ENCODE measurements at places on chromosomes 1 and 21. TPM values are rescaled to one million over a fixed set of nuclear protein-coding genes. Genes with fewer than 3 reads are reported as not detected.

DNA sequence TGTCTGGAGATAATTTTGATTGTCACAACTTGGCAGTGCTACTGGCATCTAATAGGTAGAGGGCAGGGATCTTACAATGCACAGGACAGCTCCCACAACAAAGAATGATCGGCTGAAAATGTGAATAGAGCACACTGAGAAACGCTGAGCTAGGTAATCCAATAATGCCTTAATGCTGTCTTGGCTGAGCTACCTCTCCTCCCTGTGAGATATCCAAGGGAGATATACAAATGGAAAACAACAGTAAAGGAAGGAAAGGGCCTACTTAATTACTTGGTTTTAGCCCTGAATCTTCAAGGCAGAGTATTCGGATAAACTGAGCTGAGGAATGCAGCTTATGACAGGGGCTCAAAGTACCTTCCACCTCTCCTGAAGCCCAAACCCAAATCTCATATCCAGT, 2.9 kb downstream of the DNASE2B start:
- no peak overlapping the region for H3K4me3 ChIP-seq
- no peaks in the 10 kb centered on the region for H3K4me1 ChIP-seq
- H3K27ac ChIP-seq: no peak overlapping the region
- H3K36me3 ChIP-seq: no peaks in the 10 kb centered on the region
- no peak for DNase-seq

- no peaks in the 10 kb centered on the region for H3K36me3 ChIP-seq
- peaks cover 6% of the 10 kb centered on the region for H3K4me1 ChIP-seq
- H3K4me3 ChIP-seq: no peak overlapping the region
- no peak overlapping the region for H3K27ac ChIP-seq
- no peak for DNase-seq
Measured at GRCh38 chr1:201307231-201307630, 23.9 kb downstream of the PKP1 start.

DNA sequence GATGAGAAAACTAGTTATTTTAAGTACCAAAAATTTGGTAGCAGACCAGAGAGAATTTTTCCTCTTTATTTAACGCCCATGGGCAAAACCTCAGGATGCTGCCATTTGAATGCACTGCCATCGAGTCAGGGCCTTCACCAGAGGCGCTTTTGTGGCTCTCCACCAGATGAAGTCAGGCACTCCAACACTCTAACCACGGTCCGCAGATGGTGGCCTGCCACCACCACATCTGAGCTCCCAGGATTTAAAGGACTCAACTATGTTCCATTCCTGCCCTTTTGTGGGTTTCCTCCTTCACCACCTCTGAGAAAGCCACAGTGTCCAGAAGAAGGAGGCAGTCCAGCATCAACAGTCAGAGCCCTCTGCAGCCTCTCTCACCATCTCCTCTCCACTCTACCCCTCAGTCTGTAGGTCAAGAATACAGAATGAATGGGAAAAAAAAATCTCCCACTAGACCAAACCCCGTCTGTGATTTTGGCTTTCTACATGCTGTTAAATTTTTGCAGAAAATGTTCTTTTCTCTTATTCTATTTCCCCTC, 647.4 kb downstream of the USP25 start:
- no peaks in the 10 kb centered on the region for H3K27me3 ChIP-seq
- no peaks in the 10 kb centered on the region for H3K36me3 ChIP-seq
- no peak overlapping the region for H3K27ac ChIP-seq
- DNase-seq: no peak

GRCh38 chr1:40478276-40478675, 1.2 kb downstream of the ZFP69 start:
- H3K27ac ChIP-seq: no peak overlapping the region
- no peak overlapping the region for H3K4me3 ChIP-seq
- no peaks in the 10 kb centered on the region for H3K27me3 ChIP-seq

The OLFML2B gene
- polyA plus RNA-seq: 0.54 TPM

The OLIG1 gene
- not detected for polyA plus RNA-seq

- H3K36me3 ChIP-seq: no peaks in the 10 kb centered on the region
- H3K4me3 ChIP-seq: no peak overlapping the region
- H3K27ac ChIP-seq: no peak overlapping the region
- no peak for DNase-seq
- H3K27me3 ChIP-seq: no peaks in the 10 kb centered on the region
Measured at GRCh38 chr1:6384962-6385361, 8.6 kb downstream of the ACOT7 start.

DNA sequence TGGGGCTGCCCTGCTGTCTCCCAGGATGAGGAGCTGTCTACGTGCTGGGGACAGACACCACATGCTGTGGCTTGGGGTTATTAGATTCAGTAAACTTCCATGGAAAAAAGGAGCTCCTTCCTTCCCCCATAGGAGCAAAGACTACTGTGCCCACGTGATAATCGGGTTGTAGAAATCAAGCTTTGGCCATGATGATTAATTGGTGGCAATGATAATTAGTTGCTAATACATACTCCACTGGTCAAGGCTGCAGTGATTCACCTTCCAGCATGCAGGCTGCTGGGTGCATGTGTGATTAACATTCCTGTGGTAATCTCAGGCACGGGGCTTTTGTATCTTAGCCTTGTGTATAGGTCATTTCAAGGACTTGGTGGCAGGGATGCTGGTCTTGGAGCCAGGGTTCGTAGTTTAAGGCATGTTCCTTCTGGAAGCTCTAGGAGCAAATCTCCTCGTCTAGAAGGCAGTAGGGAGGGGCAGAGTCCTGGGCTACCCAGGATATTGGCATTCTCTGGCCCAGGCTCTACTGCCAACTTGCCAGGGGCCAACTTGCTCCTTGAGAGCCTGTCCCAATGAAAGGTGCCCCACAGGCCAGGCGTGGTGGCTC, 41.4 kb downstream of the TMCO4 start:
- H3K4me1 ChIP-seq: peaks cover 11% of the 10 kb centered on the region
- no peak overlapping the region for H3K4me3 ChIP-seq
- no peak for DNase-seq
- no peaks in the 10 kb centered on the region for H3K27me3 ChIP-seq

- no peaks in the 10 kb centered on the region for H3K27me3 ChIP-seq
- no peak overlapping the region for H3K27ac ChIP-seq
- no peak for DNase-seq
- H3K4me3 ChIP-seq: no peak overlapping the region
Measured at GRCh38 chr1:101175466-101175865, 61.4 kb upstream of the S1PR1 start.

DNA sequence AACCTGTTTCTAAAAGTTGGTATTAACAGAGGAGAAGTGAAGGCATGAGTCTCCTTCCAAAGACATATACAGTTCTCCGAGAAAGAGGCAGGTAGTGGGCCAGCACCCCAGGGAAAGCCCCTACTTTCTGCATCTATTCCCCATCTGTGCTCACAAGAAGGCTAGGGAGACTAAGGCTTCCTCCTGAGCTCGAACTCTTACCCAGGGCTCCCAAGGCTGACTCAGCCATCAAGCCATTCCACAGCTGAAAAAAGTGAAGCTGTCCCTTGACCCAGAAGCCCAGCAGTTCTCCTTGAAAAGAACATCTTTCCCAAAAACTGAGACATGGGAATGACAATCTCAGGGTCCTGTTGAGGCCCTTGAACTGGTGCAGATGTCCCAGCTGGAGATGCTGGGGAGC, 1.9 kb upstream of the PADI3 start:
- no peaks in the 10 kb centered on the region for H3K4me1 ChIP-seq
- no peak for DNase-seq
- no peaks in the 10 kb centered on the region for H3K36me3 ChIP-seq
- H3K27ac ChIP-seq: no peak overlapping the region

The AGRN gene
- 1.8 TPM for polyA plus RNA-seq

The MARK1 gene
- polyA plus RNA-seq: 0.13 TPM

- no peaks in the 10 kb centered on the region for H3K4me1 ChIP-seq
- no peak overlapping the region for H3K4me3 ChIP-seq
- no peaks in the 10 kb centered on the region for H3K36me3 ChIP-seq
- DNase-seq: no peak
- H3K27ac ChIP-seq: no peak overlapping the region
- no peaks in the 10 kb centered on the region for H3K27me3 ChIP-seq
Measured at GRCh38 chr1:164510435-164510834, 48.5 kb upstream of the PBX1 start.

DNA sequence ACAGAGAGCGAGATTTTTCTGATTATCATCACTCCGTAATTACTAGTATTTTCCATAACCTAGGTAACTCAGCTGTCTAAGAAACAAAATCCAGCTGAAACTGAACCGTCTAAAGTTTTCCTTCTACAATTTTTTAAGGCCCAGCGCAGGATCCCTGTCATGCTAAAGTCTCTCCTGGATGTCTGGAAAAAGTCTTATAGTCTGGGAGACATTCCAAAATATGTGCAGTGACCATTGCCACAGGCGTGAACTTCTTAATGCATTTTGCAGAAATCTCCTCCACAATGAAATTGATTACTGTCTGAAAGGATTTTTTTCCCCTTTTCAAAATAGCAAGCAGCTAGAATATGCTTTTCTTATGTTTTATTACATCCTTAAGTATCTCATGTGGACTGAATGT, 209.3 kb upstream of the C1orf105 start:
- no peaks in the 10 kb centered on the region for H3K36me3 ChIP-seq
- H3K27ac ChIP-seq: no peak overlapping the region
- no peaks in the 10 kb centered on the region for H3K4me1 ChIP-seq
- DNase-seq: no peak
